GM04503 (cell line): ENCODE measurements at places on chromosomes 7 and 10.
A peak's percentile ranks its signal among the peaks of the same experiment; 100 is the strongest.

- no peak for DNase-seq
Observed at GRCh38 chr10:56481521-56482091, 120.5 kb upstream of the ZWINT start.

DNA sequence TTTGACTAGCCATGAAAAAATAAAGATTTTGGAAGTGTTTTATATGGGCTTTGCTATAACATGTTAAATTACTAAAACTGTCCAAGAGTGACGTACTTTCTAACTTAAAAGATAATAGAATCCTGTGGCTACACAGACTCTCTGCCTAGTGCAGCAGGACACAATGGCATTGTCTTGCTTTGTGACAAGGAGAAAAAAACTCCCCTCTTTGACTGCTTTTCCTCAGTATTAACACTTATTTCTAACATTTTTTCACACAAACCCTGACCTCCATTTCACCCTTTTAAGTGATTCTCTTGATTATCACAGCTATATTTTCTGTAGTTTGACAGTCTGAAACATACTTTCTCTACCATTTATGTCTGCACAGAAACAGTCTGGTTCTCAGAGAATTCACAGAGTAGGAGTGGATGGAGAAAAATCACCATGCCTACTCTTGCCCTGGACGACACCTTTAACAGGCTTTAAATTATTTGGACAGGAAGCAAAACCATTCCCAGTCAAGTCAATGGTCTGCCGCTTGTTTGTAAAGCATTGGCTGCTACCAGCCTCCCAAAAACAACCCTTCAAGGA is 336.3 kb upstream of the SMIM30 start:
- no peak for DNase-seq

- DNase-seq: no peak
Observed at GRCh38 chr7:133948588-133948987, 178.6 kb upstream of the LRGUK start.

DNA sequence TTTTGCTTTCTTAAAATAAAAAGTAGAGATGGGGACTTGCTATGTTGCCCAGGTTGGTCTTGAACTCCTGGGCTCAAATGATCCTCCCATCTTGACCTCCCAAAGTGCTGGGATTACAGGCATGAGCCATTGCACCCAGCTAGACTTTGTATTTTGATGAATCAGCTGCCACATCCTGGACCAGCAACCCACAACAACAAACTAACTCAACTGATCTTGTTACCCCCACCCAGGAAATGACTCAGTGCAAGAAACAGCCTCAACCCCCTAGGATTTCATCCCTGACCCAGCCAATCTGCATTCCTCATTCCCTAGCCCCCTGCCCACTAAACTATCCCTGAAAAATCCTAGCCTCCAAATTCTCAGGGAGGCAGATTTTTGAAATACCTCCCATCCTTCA is 123.8 kb downstream of the IPMK start:
- DNase-seq: no peak

- no peak for DNase-seq
Observed at GRCh38 chr10:127090138-127090537, 106.3 kb downstream of the INSYN2A start.

DNA sequence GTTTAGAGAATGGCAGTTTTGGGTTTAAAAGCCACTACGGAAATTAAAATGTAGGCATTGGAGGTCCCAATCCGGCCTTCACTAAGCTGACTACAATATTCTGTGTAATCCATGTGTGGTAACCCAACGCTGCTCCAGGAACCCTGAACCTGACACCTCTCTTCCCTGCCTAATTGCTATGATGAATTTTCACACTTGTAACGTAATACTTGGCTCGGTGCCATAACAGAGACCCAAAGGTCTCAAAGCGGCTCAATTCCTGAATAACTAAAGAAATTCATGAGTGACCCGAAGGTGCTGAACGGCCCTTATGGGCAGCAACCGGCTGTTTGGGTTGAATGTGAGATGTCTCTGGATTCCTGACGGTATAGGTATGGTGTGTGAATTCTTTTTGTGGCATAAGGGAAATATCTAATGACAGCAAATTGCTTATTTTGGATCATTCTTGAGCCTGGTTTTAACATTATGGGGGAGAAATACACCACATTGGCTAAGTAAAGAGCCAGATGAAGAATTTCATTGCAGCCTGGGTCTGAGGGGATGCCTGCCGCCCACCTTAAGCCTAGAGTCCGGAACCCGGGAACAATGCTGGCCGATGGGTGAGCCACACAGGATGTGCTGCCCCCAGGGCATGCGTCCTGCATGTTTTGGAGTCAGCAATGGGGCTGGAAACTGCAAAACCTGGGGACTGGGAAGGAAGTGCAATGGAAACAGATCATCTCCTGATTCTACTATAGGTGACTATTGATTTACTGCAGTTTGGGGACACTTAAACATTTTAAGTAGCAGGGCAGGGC is 69.7 kb upstream of the FZD8 start:
- DNase-seq: no peak

DNA sequence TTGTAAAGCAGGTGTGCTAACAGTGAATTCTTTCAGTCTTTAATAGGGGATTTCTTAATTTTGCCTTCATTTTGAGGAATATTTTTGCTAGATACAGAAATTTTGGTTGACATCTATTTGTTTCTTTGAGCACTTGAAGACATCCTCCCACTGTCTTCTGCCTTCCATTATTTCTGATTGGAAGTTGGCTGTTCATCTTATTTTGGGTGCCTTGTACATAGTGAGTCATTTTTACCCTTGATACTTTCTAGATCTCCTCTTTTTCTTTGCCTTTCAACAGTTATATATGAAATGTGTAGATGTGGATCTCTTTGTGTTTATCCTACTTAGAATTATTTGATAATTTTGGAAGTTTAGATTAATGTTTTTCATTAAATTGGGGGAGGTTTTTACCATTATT is 631.0 kb downstream of the AUTS2 start:
- no peak for DNase-seq

DNA sequence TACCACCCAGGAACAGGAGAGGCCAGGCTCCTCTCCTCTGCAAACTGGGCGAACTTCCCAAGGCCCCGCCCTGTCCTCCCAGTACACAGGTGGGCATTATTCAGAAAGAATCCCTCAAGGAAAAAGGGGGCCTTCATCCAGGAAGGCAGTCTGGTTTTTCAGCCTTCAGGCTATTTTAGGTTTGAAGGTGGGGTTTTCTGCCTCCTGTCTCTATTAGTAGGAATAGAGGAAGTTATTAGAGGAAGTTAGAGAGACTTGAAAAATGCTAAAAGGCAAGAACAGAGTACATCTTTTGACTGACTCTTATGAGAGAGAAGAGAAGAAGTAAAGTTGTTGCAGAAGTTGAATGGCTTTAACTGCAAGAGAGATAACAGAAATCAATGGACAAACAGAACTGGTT is 250.9 kb upstream of the SORCS1 start:
- no peak for DNase-seq

DNA sequence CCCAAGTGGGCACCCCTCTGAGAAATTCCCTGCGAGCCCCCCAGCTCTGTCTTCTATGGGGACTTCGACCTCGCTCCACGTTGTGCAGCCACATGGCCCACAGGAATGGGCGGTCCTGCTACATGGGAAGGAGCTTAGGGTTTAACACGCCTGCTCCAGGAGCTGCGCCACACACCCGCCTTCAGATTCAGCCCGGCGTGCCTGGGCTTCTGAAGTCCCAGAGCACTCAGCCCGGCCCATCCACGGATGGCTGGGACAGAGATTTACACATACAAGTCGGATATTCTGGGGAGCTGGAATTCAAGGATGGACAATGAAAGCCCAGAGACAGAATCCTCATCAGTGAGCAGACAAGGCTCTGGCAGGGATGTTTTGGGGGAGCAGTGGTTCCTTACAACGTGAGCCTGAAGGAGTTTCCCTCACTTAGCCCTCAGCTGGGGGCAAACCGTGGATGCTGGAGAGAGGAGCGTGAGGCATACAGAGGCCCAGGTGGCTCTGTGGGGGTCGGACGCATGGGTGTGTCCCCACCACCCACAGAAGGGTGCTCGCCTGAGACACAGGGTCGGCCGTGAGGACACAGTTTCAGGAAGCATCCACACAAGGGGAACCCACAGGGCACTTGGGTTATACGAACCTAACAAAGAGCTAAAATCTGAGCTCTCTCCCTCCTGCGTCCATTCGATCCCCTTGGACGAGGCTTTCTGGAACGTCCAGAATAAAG is 372.9 kb downstream of the DNAJB6 start:
- DNase-seq: no peak

- DNase-seq: no peak
Observed at GRCh38 chr10:13658264-13658663, 71.5 kb downstream of the PRPF18 start.

- DNase-seq: no peak
Observed at GRCh38 chr7:94161476-94161875, 157.3 kb upstream of the BET1 start.

- peak; percentile 68 for DNase-seq
Observed at GRCh38 chr7:132380059-132380458, 196.2 kb downstream of the PLXNA4 start.

- no peak for DNase-seq
Observed at GRCh38 chr10:6006546-6006945, 29.2 kb upstream of the IL15RA start.
